ENCODE measurements at places on chromosomes 3 and 15.

GRCh38 chr3:140823106-140823505 is 118.5 kb upstream of the SLC25A36 start:
- DNase-seq: no peak

DNA sequence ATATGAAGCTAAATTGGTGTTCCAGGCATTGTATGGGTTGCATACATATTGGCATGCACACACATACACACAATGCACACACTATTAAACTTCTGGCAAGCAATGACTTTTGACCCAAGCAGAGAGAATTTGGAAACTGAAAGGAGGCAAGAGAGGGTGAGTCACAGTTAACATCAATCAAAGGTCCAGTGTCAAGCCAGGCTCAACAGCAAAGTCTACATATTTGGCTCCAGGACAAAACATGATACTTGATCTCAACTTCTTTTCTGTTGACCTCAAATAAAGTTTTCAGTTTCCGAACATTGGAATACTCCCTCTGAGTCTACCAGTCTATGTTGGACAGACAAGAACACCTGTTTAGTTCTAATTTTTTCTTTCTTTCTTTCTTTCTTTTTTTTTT is 28.3 kb downstream of the IL12A start:
- DNase-seq: peak; percentile 75

DNA sequence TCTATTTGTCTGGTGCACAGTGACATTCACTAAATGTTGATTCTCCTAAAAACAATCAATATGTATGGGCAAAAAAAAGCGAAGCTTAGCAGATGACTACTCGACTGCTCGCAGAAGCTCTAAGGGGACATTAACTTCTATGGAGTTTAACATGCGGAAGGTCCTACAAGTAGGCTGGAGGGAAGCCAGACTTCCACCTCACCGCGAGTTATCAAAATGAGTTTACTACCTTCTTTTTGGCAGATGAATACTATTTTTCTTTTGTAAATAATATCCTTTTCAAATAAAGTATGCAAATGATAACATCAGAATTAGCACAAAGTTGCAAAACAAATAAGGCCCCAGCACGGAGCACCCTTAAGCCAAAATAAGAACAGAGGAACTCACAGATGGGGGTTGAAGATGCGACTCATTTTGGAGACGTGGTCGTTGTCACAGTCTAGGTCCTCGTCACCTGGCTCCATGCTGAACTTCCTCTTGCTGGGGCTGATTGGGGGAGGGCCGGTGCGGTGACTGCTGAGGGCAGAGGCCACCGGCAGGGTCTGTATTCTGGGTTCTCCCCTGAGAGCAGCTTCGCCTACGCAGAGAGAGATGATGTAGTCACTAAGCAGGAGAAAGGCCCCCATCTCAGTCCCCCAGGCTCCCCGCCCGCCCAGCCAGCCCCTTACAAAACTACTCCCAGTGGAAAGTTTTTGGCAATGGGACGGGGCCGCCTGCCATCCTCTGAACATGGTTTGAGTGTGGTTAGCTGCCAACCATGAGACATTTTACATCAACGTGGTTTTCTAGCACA is 42.1 kb downstream of the VGLL4 start:
- DNase-seq: no peak

GRCh38 chr3:169323578-169324451 is 339.7 kb downstream of the MECOM start:
- DNase-seq: no peak

- DNase-seq: no peak
These were observed 52.8 kb downstream of the DHX30 start for GRCh38 chr3:47855461-47856383.

DNA sequence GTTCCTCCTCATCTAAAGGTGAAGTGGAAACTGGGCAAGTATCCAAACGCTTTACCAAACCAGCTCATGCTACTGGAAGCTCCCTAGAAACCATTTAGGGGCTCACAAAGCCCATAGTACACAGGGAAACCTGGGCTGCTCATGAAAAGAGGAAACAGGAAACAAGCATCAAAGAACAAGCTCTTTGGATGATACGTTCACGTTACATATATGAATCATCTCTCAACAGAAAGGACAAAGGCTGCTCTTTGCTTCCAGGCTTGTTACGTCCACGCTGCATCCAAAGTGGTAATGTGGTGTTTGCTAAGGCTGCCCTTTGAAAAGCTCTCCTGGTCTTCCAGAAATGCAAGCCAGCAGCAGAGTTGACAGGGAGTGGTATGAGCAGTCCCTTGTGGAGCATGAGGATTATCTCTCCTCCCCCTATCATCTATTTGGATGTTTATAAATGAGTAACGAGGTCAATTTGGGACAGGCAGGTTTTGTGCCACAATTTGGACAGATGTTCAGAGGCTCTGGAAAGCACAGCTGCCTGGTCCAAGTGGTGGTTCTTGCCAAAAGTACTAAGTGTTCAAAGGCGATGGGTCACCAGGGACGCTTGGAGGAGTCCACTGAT is 98.0 kb upstream of the RORA start:
- peak; percentile 27 for DNase-seq

- no peak for DNase-seq
These were observed 100.6 kb downstream of the TLE3 start for GRCh38 chr15:69997161-69997485.

DNA sequence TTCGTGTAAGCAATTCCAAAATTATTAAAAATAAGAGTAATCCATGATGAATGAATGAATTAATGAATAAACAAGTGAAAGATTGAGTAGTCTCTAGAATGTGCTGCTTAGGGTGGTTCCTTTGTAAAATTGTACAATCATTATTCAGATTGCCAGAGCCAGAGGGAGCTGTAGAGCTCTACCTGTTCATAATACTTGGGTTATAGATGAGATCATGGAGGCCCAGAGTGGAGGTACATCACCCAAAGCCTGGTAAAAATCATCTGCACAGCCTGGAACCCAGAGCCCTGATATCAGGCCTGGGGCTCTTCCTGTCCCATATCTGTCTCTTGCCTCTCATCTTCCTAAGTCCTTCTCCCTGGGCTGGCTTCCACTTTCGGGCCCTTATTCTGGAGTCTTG is 297.2 kb downstream of the RPLP1 start:
- DNase-seq: no peak

- no peak for DNase-seq
These were observed 40.6 kb downstream of the AMOTL2 start for GRCh38 chr3:134333522-134334181.

DNA sequence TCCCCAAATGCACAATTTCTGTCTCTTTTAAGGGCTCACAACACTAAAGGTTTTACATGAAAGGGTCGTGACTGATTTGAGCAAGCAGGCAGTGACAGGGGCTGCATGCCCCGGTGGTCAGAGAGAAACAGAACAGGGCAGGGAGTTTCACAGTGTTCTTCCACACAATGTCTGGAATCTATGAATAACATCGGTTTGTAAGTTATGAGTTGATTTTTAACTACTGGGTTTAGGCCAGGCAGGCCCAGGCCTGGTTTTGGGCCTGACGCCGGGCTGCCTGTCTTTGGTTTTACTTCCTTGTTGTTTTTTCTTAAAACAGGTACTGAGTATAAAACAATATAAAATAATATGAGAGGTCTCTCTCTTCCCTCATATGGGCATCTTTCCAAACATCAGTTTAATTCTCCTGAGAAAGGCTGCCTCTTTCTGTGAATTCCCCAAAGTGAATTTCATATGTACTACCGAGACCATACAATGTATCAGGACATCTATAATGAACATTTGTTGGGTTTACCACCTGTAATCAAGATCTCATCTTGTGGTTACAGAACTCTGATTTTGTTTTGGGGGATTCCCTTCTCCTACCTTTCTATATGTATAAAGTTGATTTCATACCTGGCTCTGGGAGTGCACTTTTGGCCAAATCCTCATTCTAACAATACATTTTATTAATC is 74.4 kb downstream of the CD200 start:
- no peak for DNase-seq

DNA sequence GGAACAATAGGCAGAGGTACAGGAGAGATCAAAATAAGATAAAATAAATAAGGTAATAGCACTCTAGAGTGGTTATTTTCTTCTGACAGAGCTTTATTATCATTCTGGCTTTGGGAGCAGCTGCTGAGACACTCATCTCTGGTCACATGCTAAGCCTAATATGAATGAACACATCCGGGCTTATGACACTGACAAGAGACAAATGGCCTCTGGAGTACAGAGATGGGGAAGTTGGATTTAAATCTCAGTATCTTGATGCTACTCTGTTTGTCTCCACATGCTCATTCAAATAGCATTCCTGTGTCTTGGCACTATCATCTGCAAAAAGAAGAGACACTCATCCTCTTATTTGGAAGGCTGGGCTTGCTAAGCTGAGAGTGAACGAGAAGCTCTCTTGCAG is 55.6 kb downstream of the TMEM45A start:
- no peak for DNase-seq

GRCh38 chr3:88334187-88334868 is 184.6 kb downstream of the C3orf38 start:
- peak; percentile 38 for DNase-seq

DNA sequence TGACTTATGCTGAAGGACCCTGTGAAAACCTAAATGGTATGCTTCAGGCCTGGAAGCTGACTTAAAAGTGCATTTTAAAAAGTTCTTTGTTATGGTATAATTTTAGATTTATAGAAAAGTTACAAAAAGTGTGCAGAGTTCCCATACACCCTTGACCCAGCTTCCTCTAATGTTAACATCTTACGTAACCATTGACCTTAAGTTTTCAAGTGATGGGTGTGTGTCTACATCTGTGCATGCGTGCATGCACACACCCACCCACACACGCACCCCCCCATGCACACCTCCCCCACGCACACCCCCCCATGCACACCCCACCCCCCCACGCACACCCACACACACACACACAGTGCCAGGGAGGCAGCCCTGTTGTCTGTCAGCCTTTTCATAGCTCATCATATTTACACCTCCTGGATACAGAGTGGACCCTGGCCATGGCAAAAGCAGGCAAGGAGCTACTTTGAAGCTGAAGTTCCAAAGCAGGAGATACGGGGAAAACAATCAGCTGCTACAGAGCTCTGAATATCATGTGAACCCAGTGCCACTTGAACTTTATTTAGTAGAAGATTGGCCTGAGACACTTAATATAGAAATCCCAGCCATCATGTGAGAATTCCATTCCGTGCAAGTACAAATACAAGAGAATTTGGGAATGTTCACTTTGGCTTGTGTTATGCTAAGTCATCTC is 30.0 kb upstream of the TRAK1 start:
- DNase-seq: no peak

DNA sequence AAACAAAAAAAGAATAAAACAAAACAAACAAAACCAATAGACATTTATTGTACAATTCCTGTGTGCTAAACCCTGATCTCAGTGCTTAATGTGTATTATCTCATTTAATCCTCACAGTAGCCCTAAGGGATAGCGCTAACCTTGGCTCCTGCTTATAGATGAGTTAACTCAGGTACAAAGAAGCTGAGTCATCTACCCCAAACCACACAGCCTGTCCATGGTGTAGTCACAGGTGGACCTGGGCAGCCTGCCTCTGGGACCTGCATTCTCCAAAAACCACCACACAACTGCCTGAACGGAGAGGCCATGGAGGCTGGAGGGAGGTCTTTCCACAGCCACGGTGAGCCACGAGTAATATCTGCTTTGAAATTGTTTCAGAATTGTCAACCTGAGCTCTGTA is 5.5 kb upstream of the CLN6 start:
- DNase-seq: no peak

- no peak for DNase-seq
These were observed 22.6 kb downstream of the TGFBR2 start for GRCh38 chr3:30628901-30629590.

DNA sequence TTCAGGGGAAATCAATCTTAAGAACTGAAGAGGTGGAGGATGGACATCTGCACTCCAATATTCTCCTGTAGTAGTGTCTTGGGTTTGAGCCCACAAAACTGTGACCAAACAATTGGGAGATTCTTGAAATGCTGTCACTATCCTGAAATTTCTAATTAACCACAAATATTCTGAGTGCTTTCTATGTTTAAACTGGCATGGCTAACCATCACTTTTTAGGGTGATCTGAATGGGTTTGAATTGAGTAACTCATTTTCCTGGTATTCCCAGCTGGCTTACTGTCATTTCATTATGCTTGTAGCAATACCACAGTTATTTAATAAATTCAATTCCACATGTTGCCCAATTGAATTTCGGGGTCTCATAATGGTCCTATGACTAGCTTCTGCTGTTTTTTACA is 216.9 kb upstream of the DCBLD2 start:
- DNase-seq: no peak

DNA sequence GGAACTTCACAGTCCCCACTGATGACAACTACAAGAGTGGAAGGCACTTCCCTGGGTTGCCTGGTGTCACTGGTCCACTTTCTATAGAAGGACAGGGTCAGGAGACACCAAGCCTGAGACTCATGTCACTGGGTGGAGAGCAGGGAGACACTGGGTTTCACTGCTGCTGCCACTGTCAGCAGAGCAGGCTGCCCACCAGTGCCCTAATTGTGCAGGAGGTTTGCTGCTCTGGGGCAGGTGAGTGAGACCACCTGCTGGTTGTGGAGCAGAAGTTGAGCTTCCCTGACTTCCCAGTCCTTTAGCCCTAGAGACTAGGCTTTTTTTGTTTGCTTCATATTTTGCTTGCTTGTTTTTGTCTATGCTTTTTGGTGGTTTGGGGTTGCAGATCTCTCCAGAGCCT is 528.4 kb upstream of the RGMA start:
- DNase-seq: no peak

DNA sequence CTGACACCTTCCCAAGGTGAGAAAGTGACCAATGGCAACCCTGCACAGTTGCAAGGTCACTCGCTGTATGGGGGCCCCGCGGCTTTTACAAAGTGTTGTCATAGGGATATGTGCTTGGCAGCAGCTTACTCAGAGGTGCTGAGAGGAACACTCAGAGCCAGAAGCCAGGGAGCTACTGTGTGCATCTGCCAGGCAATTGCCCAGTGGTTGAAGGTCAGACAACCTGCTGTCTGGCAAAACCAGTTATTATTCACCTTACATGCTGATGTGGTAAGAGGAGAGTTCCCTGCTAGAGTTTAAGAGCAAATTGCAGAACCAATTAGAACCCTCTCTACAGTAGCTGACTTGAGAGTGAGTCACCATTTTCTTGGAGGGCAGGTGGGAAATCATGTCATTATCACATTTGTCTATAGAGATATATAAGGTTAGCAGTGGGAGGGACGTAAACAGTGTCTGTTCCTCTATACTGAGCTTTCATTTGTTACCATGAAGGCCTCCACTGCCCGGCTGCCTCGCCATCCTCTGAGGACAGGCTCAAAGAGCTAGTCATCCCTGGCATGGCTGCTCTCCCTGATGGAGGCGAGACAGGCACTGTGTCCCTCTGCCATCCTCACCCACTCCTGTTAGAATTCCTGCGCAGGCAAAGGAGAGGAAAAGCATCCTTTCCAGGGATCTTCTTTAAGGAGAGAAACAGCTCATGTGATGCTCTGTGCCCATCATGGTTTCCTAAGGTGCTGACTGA is 274.4 kb downstream of the PLCL2 start:
- DNase-seq: no peak

GRCh38 chr15:86764021-86764420 is 684.4 kb downstream of the AGBL1 start:
- DNase-seq: no peak

Data from COLO829 (cell line).